ENCODE measurements at places on chromosomes 7 and 10.

GRCh38 chr7:20083781-20084180, 133.4 kb downstream of the MACC1 start:
- no peak for DNase-seq

- DNase-seq, result no peak
Observed at GRCh38 chr7:93913197-93913596, 6.8 kb downstream of the GNGT1 start.

- DNase-seq, result no peak
Observed at GRCh38 chr10:43236176-43236850, 30.6 kb downstream of the RASGEF1A start.

- no peak for DNase-seq
Observed at GRCh38 chr7:71517940-71518699, 386.2 kb downstream of the GALNT17 start.

DNA sequence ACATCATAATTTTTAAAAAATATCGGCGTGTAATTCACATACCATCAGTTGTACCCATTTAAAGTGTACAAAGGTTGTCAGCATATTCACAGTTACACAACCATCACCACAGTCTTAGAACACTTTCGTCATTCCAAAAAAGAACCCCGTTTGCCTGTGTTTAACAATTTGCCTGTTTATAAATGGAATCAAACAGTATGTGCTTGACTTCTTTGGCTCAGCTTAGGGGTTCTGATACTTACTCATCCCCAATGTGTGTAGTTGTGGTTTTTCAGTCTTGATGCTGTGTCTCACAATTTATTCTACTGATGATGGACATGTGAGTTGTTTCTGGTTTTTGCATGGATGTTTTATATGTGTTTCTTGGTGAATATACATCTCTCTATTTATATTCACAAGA, 50.0 kb downstream of the PRPF18 start:
- no peak for DNase-seq

DNA sequence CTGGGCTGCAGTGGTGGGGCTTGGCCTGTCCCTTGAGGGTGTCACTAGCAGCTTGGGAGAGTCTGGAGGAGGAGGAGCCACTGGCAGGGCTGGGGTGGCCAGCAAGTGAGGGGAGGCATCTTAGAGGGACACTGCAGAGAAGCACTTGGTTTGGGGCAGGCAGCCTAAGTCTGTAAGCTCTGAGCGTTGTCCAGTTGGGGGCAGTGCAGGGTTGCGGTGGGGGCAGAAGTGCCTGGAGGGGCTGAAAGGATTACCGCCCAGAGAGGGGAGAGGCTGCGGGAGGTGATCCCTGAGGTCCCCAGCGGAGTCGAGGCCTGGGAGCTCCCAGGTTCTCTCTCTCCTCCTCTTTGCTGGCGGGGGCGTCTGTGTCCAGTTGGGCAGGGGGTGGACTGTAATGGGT, 7.4 kb downstream of the ADCYAP1R1 start:
- no peak for DNase-seq

DNA sequence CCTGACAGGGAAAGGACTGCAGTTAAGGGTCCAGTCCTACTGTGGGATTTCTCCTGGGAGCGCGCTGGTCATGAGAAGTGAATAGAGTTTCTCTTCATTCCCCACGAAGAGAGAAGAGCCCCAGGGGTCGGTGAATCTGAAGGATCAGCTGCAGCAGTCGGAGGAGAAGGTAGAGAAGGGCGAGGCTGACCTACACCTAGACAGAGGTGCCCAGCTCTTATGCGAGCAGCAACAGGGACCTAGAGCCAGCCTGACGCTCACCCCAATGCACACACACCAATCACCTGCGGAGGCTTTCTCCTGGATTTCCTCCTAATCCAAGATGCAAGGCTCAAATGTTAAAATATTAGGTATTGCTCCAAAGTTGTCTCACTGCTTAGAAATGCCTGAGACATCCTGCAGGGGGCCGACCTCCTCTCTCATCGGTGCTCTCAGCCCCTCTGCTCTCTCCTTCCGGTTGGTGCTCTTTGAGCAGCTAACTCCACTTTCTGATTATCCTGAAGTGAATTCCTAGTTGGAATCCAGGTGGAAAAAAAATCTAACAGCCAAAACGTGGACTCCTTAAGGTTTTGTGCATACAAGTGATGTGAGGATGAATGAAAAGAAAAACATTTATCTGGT, 176.4 kb downstream of the AHR start:
- DNase-seq, result no peak

GRCh38 chr10:56973766-56974165, 612.7 kb upstream of the ZWINT start:
- no peak for DNase-seq

DNA sequence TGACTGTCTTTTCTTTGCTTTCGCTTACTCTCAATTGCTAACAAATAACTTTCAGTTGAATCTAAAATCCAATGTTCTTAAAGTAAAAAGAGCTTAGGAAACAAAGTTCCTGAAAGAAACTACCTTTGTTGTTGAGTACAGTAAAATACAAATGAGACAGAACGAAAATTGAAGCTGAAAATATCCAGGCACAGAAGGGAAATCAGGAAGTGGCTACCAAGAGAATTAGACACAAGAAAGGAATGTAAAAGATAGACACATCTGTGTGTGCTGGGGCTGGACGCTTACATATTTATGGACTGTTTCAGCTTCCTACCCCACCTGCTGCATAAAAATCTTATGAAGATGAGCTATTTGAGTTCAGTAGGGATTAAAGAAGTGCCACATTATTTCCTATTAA, 161.7 kb upstream of the PLXDC2 start:
- no peak for DNase-seq

DNA sequence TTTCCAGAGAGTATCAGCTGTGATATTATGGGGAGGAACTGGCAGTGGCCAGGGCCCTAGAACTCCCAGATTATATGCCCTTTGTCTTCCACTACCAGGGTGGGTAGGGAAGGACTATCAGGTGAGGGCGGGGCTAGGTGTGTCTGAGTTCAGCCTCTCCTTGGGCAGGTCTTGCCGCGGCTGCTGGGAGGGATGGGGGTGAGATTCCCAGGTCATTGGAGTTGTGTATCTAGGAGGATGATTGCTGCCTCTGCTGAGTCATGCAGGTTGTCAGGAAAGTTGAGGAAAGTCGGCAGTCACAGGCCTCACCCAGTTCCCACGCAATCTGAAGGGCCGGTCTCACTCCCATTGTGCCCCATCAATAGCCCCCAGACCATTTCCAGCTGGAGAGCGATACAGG, 185.2 kb downstream of the DKK1 start:
- DNase-seq, result no peak

DNA sequence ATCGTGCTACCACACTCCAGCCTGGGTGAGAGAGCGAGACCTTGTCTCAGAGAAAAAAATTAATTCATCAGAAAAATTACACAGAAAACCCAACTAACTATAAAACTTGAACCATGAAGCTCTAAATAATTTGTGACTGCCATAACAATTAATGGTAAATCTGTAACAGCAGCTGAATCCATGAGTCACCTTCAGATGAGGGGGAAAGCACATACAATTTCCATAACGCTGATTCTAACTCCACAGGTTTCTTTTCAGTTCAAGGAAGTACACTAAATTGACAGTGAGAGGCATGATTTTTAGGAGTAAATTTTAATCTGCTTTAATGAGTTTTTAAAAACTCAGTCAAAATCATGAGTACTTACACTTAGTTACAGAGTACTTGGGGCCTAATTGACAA, 120.1 kb upstream of the NOBOX start:
- DNase-seq, result no peak

DNA sequence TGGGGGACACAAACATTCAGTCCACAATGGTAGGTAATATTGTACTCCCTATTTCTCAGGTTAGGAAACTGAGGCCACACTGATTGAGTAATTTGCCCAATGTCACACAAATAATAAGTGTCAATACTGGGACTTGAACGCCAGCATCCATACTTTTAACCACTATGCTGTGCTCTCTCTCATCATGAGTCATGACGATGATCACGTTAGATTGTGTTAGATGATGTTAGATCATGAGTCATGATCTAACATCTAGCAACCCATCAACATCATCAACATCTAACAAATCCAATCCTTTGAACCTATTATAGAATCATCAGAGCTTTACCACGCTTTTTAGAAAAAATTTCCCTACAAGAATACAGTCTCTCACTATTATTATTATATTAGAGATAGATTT, 28.1 kb upstream of the HERPUD2 start:
- DNase-seq, result no peak

GRCh38 chr7:135714534-135715009, 13.4 kb downstream of the SLC13A4 start:
- no peak for DNase-seq

DNA sequence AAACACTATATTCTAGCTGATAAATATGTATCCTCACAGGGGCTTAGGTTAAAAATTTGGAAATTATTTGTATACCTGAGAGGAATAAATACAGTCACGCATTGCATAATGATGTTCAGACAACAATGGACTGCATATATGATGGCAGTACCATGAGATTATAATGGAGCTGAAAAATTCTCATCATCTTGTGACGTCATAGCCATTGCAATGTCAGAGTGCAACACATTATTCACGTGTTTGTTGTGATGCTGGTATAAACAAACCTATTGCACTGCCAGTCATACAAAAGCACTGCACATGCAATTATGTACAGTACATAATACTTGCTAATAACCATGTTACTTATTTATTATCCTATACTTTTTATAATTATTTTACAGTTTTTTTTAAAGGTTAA, 31.4 kb downstream of the STEAP1B start:
- DNase-seq, result no peak

GRCh38 chr7:101590663-101591435, 38.2 kb downstream of the MYL10 start:
- no peak for DNase-seq

Measured in activated CD4-positive, CD25-positive, alpha-beta regulatory T cell (primary cell).